T-cell (primary cell): ENCODE measurements at places on chromosomes 3 and 15. TPM values are rescaled to one million over a fixed set of nuclear protein-coding genes. Genes with fewer than 3 reads are reported as not detected.

MYEF2 gene
- 12.3 TPM for total RNA-seq

ADCY5 gene
- 0.23 TPM for total RNA-seq

GHSR gene
- not detected for total RNA-seq

GP9 gene
- not detected for total RNA-seq

ARHGEF26 gene
- 0.20 TPM for total RNA-seq

PBRM1 gene
- 57.4 TPM for total RNA-seq

C2CD4B gene
- not detected for total RNA-seq

DNA sequence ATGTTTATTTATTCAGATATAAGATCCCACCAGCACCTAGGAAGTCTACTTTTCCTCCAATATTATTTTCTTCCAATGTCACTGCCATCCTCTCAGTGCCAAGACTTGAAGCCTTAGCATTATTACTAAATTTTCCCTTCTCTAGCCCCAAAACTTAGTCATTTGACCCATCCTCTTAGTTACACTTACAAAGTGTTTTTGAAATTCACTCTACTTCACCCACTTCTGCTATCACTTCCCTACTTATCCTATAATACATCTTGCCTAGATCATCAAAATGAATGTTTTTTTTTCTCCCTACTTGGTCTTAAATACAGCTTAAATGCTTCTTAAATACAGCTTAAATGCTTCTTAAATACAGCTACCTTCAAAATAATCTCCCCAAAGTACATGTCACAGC, 376.6 kb downstream of the RSL24D1 start:
- no peak for DNase-seq
- H3K4me3 ChIP-seq = no peak overlapping the region
- H3K27ac ChIP-seq = no peak overlapping the region
- no peaks in the 10 kb centered on the region for H3K4me1 ChIP-seq
- H3K27me3 ChIP-seq = no peaks in the 10 kb centered on the region
- no peaks in the 10 kb centered on the region for H3K36me3 ChIP-seq

- H3K27me3 ChIP-seq = no peaks in the 10 kb centered on the region
- peaks cover 28% of the 10 kb centered on the region for H3K4me1 ChIP-seq
- H3K27ac ChIP-seq = peak overlapping the region; percentile 81
- no peak overlapping the region for H3K4me3 ChIP-seq
- no peaks in the 10 kb centered on the region for H3K36me3 ChIP-seq
- no peak for DNase-seq
These were observed 110.3 kb upstream of the KLF13 start for GRCh38 chr15:31216215-31216911.

- H3K27me3 ChIP-seq = peaks cover 4% of the 10 kb centered on the region
- H3K36me3 ChIP-seq = no peaks in the 10 kb centered on the region
- H3K4me3 ChIP-seq = no peak overlapping the region
- H3K4me1 ChIP-seq = no peaks in the 10 kb centered on the region
These were observed 28.0 kb downstream of the SPATA12 start for GRCh38 chr3:57088503-57088902.

DNA sequence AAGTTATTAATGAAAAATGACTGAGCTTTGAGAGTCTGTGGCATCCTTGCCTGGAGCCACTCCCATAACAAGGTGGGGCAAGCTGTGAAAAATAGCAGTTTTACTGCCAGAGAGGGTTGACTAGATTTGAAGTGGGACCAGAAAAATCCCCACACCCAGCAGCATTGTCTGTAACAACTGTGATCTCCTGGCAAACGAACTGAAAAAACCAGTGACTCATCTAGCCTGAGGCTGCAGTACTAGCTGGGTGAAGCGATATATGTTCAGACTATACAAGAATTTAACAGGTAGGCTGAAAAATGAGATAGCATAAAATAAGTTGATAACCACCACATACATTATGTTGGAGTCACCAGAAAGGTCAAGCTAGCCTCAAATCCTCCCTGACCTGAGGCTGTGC, 64.0 kb downstream of the DPH6 start:
- H3K27ac ChIP-seq = no peak overlapping the region
- H3K4me3 ChIP-seq = no peak overlapping the region
- H3K27me3 ChIP-seq = no peaks in the 10 kb centered on the region
- H3K4me1 ChIP-seq = no peaks in the 10 kb centered on the region
- no peak for DNase-seq

GRCh38 chr15:79724804-79725203, 172.0 kb downstream of the MTHFS start:
- no peak overlapping the region for H3K27ac ChIP-seq
- no peak overlapping the region for H3K4me3 ChIP-seq
- no peak for DNase-seq
- no peaks in the 10 kb centered on the region for H3K36me3 ChIP-seq
- peaks cover 7% of the 10 kb centered on the region for H3K27me3 ChIP-seq

DNA sequence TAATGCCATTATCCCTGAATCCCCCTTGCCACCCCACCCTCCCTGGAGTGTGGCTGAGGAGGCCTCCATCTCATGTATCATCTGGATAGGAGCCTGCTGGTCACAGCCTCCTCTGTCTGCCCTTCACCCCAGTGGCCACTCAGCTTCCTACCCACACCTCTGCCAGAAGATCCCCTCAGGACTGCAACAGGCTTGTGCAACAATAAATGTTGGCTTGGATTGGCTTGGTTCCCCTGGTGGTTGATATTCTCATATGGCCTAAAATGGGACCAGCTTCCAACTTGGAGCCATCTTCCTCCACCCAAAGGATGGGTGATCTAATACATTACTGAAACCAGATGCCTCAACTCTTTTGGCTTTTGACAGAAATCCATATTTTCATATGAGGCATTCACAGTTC, 34.9 kb downstream of the VIPR1 start:
- H3K27me3 ChIP-seq = no peaks in the 10 kb centered on the region
- H3K4me1 ChIP-seq = peaks cover 6% of the 10 kb centered on the region
- H3K27ac ChIP-seq = no peak overlapping the region
- DNase-seq = no peak
- H3K36me3 ChIP-seq = peaks cover 4% of the 10 kb centered on the region
- no peak overlapping the region for H3K4me3 ChIP-seq

- no peaks in the 10 kb centered on the region for H3K4me1 ChIP-seq
- H3K36me3 ChIP-seq = no peaks in the 10 kb centered on the region
- no peak overlapping the region for H3K27ac ChIP-seq
- no peak for DNase-seq
- peaks cover 21% of the 10 kb centered on the region for H3K27me3 ChIP-seq
These were observed 90.3 kb upstream of the PRR23E start for GRCh38 chr3:127102587-127102986.

- no peak for DNase-seq
- H3K4me3 ChIP-seq = no peak overlapping the region
- H3K4me1 ChIP-seq = peaks cover 5% of the 10 kb centered on the region
These were observed 198.8 kb downstream of the XXYLT1 start for GRCh38 chr3:195071916-195072820.

DNA sequence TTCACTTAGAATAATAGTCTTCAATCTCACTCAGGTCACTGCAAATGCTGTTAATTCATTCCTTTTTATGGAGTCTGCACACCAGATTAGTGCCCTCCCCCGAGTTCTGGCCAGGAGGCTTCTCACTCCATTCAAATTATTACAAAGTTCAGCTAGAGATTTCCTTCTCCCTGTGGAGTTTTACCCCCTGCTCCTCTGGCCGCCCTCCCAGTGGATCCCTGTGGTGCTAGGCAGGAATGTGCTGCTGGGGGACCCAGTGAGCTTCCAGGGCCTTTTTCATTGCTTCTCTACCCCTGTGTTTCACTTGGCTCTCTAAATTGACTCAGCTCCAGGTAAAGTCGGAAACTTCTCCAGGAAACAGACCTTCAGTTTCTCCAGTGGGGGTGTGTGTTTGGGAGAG, 42.7 kb upstream of the CD200R1L start:
- no peak overlapping the region for H3K27ac ChIP-seq
- H3K4me1 ChIP-seq = no peaks in the 10 kb centered on the region
- H3K36me3 ChIP-seq = no peaks in the 10 kb centered on the region
- H3K27me3 ChIP-seq = peaks cover 8% of the 10 kb centered on the region

DNA sequence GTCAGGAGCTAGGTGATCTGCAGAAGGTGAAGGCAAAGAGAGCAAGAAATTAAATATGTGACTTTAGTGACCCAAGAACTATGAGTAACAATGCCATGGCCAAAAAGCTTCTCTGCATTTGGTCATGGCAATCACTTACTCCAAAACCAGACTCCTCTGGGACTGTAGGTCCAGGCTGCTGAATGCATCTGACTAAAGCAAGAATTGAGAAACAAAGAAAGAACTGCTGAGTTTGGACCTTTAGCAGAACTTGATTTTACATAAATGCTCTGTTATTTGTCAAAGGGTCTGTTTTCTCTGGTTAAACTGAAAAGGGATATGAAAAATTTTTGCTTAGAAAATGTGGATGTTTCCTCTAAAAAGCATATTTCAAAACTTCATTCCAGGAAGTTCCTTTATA, 1102.2 kb downstream of the IGSF11 start:
- no peak overlapping the region for H3K4me3 ChIP-seq
- no peaks in the 10 kb centered on the region for H3K36me3 ChIP-seq
- H3K27me3 ChIP-seq = no peaks in the 10 kb centered on the region

- no peaks in the 10 kb centered on the region for H3K4me1 ChIP-seq
- H3K36me3 ChIP-seq = no peaks in the 10 kb centered on the region
- no peaks in the 10 kb centered on the region for H3K27me3 ChIP-seq
- no peak overlapping the region for H3K4me3 ChIP-seq
- no peak overlapping the region for H3K27ac ChIP-seq
These were observed 144.9 kb downstream of the MEGF11 start for GRCh38 chr15:66108483-66109265.

- no peaks in the 10 kb centered on the region for H3K36me3 ChIP-seq
- no peaks in the 10 kb centered on the region for H3K4me1 ChIP-seq
- H3K27me3 ChIP-seq = peaks cover 3% of the 10 kb centered on the region
- no peak overlapping the region for H3K27ac ChIP-seq
- no peak for DNase-seq
These were observed 31.3 kb upstream of the TMEM115 start for GRCh38 chr3:50390508-50391224.

- peaks cover 17% of the 10 kb centered on the region for H3K27me3 ChIP-seq
- H3K4me3 ChIP-seq = peak overlapping the region; percentile 61
- H3K36me3 ChIP-seq = no peaks in the 10 kb centered on the region
These were observed 643 bp upstream of the LMCD1 start for GRCh38 chr3:8500989-8501370.

DNA sequence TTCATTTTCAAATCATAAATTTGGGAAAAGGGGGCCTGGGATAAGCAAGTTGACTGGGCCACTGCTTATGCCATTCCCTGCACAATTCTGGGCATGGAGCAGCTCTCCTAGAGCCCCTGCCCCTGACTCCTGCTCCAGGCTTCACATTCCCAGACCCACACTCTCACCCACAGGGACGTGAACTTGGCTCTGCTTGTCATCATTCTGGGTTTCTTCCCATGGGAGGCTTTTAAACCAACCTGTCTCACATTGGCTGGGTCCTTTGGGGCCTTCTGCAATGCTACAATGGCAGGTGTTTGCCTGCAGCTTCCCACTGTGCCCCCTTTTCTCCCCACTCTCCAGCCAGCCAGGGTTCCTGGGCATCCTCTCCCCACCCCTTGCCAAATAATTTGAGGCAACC, 49.1 kb downstream of the CYP19A1 start:
- H3K27me3 ChIP-seq = peaks cover 14% of the 10 kb centered on the region
- no peaks in the 10 kb centered on the region for H3K4me1 ChIP-seq
- H3K27ac ChIP-seq = no peak overlapping the region
- no peak overlapping the region for H3K4me3 ChIP-seq
- DNase-seq = no peak
- H3K36me3 ChIP-seq = no peaks in the 10 kb centered on the region
